Body of pancreas (tissue), 4 donors: ENCODE measurements at places on chromosomes 1 and 21. TPM values are rescaled to one million over a fixed set of nuclear protein-coding genes. Genes with fewer than 3 reads are reported as not detected.

DNA sequence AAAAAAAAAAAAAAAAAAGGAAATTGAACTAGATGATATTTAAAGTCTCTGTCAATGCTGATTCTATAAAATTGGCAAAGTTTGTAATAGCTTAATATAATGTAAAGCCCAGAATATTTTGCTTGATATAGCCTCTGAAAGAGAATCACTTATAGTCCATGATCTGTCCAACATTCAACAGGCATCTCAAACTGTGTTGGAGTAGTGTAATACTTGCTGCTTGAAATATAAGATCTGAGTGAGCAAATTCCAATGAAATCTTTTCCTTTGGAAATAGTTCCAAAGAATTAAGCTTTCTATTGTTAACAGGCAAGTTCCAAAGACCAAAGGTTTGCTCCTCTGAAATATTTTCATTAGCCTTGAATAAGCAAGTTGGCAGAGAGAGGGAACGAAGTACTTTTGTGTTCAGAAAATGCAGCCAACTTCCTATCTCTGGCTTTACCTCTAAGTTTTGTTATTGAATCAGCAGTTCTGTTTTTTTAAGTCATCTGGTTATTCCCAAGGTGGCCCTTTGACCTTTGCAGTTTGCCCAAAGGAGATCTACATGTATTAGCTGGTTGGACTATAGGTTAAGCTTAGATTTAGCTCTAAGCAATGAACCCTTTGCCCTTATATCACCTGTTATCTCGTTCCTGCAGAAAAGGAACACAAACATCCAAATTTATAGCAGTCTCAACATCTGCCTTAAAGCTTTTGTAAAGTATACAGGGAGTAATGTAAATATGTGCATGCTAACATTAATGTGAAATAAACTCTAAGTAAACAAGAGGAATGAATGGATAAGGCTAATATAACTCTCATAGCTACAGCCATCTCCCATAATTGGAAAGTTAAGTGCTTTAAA, 24.4 kb upstream of the CEP350 start:
- peak; percentile 15 for DNase-seq

DNA sequence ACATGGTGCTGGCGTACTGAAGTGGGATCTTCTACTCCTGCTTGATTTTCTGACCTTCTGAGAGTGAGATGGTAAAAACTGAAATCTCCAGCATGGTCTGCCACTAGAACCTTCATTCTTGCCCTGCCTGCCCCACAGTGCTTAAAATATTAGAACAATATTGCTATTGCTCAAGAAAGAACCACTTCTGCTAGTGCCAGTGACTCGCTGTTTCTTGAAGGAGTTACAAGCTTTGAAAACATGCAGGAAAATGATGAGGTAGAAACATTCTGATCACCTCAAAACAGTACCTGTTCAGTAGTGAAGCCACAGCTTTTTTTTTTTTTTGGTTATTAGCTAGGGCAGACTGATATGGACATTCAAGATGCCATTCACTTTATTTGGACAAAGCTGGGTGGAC, 95.3 kb downstream of the BACH1 start:
- no peak for DNase-seq

GRCh38 chr1:72485801-72486200, 203.5 kb upstream of the NEGR1 start:
- no peak for DNase-seq

- no peak for DNase-seq
These were observed 417.7 kb upstream of the USP24 start for GRCh38 chr1:55632906-55633305.

DNA sequence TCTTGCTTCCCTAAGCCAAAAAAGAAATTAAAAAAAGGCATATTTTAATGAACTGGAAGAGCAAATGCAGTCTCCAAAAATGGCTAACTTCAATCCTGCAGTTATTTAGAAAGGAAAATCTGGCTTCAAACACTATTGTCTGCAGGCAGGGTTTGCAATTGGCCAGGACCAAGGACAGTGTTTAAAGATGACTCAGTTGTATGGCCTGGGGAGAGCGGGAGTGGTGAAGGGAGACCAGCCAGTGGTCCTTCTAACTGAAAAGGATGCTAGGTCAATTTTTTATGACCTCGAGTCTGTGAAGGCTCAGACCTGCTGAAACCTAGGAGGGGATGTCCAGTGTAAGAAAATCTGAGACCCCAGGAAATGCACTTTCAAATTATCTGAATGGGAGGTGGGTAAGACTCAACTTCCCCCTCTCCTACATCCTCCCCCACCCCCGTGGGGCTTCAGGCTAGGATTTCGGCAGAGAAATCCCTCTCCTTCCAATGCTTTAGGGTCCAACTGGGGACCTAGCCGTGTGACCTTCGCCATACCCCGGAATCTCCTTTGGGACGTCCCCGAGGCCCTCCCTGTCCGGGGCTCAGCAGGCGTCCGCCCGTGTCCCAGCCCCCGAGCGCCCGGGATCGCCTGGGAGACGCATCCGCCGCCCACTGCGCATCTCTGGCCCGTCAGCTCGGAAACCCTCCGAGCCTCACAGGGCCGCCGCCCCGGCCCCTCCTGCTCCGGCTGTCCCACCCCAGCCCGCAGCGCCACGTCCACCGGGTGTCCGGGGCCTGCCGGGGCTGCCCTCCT, 602 bp upstream of the RIMKLA start:
- no peak for DNase-seq

DNA sequence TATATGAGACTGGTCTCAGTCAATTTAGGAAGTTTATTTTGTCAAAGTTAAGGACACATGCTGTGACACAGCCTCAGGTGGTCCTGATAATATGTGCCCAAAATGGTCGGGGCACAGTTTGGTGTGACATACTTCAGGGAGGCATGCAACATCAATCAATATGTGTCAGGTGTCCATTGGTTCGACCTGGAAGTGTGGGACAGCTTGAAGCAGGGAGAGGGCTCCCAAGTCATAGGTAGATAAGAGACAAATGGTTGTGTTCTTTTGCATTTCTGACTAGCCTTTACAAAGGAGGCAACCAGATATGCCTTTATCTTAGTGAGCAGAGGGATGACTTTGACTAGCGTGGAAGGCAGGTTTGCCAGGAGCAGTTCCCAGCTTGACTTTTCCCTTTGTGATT, 4.5 kb upstream of the ERVH48-1 start:
- no peak for DNase-seq

DNA sequence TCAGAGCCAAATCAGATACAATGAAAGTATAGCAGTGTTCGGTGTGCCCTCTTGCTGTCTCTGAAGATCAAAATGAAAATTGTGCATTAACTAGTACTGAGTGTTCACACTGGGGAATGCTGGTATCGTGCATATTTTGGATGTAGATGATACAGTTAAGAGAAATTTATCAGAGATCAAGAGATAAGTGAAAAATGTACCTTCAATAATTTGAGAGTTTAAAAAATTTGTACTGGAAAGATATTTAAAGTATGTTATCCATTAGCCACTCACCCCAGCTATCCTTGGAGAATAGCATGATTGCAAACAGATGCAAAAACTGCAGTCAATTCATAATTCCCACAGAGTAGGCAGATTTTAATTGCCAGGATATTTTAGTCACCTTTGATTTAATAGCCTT, 56.4 kb downstream of the GREM2 start:
- no peak for DNase-seq

DNA sequence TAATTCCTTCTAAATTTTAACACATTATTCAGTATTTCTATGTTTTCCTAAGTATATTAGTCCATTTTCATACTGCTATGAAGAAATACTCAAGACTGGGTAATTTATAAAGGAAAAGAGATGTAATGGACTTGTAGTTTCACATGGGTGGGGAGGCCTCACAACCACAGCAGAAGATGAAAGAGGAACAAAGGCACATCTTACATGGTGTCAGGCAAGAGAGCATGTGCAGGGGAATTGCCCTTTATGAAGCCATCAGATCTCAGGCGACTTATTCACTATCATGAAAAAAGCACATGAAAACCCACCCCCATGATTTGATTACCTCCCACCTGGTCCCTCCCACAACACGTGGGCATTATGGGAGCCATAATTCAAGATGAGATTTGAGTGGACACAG, 15.6 kb downstream of the GBP5 start:
- no peak for DNase-seq

DNA sequence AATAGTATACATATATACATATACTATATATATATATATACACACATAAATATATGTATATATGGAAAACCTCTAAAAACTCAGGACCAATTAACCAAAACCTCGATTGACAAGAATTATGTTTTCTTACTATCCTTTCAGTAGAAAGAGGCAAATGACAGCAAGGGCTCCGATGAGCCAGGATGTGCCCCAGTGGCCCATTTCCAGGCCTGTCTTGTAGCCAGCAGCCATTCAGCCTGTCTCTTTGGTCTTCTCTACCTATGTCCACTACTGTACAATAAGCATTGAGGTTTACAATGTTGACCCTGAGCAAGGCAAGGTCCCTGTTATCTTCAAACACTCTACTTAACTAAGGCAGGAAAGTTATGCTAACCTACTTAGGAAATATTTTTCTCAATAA, 9.8 kb downstream of the KCNA2 start:
- no peak for DNase-seq

DNA sequence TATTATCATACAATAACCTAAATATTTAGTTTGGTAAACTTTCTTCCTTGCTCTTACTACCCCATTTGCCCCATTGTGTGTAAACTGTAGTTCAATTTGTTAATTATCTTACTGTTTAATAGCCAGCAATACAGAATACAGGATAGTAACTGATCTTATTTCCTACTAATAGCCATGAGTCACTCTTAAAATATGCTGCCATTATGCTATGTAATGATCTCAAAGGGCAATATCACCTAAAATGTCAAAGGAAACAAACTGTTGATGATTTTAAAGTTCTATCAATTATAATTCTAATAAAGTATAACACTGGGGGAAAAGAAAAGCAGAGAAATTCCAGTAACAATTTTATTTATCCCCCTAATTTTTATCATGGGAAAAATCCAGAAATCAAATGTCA, 4.3 kb downstream of the SLC30A1 start:
- DNase-seq, result no peak

DNA sequence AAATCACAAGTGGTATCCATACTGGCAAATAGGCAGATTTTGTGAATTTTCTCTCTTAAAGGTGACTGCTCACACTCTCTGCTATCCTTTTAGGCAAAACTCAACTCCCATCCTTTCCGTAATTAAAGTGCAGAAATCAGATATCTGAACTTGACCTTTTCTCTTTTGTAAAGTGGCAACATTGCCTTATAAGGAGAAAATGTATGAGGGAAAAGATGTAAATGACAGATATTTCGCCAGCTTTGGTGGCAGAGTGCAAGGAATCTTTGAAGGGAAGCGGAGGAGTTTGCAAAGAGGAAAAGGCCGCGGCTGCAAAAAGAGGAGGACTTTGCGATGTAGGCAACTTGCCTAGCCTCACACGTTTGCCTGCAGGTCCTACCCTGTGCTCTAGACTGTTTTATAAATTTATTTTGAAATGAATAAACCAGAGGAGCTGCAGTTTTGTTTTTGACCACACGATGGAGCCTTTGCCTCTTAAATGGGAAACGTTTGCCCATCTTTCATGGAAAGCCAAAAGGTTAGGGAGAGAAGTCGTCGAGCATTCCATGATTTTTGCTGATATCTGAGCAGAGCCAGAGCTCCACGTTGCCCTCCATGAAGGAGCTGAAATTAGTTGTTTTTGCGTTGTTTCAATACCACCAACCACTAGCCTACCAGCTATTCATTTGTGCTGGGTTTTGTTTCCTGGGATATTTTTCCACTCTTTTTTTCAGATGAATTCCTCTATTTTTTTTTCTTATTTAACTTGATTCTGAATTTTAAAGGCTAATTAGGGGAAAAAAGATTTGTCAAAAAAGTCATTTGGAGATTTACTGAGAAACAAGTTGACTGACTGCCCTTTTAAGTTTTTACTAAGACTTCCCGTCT, 242.3 kb downstream of the LMX1A start:
- DNase-seq, result peak; percentile 35

DNA sequence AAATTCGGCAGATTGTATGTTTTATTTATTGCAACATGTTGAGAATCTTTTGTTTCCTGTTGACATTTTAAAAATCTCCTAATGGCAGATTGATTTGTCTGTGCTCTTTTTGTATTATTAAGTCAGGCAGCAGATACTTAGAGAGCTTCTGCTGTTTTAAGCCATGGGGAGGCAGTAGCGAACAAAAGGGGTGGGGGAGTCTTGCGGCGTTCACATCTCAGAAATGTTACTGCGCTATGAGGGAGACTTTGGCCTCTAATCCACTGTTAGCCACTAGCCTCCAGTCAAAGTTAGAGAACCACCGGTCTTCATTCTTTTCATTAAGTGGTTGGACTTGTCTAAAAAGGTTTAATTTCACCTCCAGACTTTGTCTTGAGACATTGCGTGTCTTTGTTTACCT, 93.6 kb downstream of the DYRK1A start:
- DNase-seq, result no peak

DNA sequence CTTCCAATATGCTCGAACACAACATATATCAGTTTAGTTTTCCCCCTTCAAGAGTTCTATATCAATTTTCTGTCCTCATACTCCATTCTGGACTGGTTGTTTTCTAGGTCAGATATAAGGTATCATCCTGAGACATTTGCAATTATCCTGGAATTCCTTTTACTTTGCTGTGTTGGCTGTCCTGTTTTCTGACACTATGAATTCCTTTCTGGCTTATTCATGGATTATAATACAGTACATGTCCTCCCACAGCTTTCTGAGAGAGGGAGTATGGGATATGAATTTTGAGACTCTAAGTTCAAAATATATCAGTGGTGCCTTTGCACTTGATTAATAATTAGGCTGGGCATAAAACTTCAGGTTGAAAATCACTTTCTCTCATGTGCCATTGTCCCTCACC, 11.9 kb downstream of the PHTF1 start:
- DNase-seq, result no peak

GRCh38 chr1:243471754-243472745, 216.2 kb downstream of the SDCCAG8 start:
- DNase-seq, result peak; percentile 18

GRCh38 chr21:37455504-37455911, 88.9 kb downstream of the DYRK1A start:
- no peak for DNase-seq

DNA sequence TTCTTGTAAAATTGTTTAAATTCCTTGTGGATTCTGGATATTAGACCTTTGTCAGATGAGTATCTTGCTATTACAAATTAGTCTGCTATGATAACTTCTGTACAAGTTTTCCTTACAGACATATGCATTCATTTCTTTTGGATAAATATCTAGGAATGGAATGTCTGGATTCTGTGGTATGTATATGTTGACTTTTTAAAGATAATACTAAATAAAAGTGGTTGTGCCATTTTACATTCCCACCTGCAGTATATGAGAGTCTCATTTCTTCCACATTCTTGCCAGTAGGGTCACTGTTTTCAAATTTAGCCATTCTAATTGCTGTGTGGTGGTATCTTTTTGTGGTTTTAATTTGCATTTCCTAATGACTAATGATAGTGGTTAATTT, 53.9 kb downstream of the SYDE2 start:
- no peak for DNase-seq

- DNase-seq, result no peak
These were observed at the start of gene PROX1 for GRCh38 chr1:213987927-213988506. Gene PROX1 (plus strand): TSS chr1:213987973. CDS start chr1:213996536, 8,563 bp downstream.

The PPP1R8 gene
- 11.2 TPM for total RNA-seq

The RHD gene
- not detected for total RNA-seq

The LCE2B gene
- not detected for total RNA-seq

The TRAF3IP3 gene
- 3.6 TPM for total RNA-seq

The DDR2 gene
- total RNA-seq, result 7.8 TPM

The CHODL gene
- total RNA-seq, result 4.9 TPM

The LINGO4 gene
- total RNA-seq, result 0.66 TPM

The TTC22 gene
- 15.6 TPM for total RNA-seq

The PPIAL4G gene
- not detected for total RNA-seq

The BTBD19 gene
- total RNA-seq, result 5.7 TPM

The LCE1C gene
- total RNA-seq, result not detected

The PLOD1 gene
- 39.6 TPM for total RNA-seq
